Body of pancreas (tissue), 4 donors: ENCODE measurements at places on chromosomes 6 and 20. TPM values are rescaled to one million over a fixed set of nuclear protein-coding genes. Genes with fewer than 3 reads are reported as not detected.

DNA sequence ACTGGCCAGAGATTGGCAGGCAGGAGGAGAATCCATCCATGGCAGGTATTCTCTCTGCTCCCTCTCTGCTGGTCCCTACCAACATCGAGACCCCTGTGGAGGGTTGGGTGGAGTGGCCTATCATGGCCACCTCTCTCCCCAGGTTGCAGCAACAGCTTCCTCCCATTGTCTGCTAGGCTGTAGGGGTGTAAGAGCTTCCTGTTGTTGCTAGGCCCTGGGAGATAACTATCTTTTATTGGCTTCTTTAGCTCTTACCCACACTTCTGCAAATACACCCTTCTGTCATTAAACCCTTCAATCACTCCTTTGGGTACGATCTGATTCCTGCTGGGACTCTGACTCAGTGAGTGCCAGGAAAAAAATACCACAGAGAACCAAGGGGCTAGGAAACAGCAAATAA lies 66.6 kb upstream of the FAM184A start:
- no peaks in the 10 kb centered on the region for H3K27me3 ChIP-seq
- no peak overlapping the region for H3K27ac ChIP-seq
- H3K36me3 ChIP-seq, result no peaks in the 10 kb centered on the region
- no peak overlapping the region for H3K4me3 ChIP-seq
- DNase-seq, result no peak
- peaks cover 15% of the 10 kb centered on the region for H3K4me1 ChIP-seq

DNA sequence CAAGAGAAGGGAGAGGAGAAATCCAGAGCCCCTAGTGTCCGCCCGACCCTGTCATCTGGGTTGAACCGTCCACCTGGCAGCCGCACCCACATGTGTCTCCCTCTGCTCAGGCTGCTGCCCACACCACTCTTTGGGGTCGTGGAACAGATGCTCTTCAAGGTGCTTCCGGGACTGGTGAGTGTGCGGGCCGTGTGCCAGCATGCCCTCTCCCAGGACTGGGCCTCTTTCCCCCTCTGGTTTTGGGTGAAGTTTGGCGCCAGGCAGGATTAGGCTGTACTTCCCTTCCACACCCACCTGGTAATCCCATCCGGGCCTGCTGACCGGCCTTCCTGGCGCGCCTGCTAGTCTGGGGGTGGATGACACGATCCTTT lies 7.9 kb downstream of the BPIFB3 start:
- no peak overlapping the region for H3K27ac ChIP-seq
- H3K36me3 ChIP-seq, result no peaks in the 10 kb centered on the region
- no peak overlapping the region for H3K4me3 ChIP-seq
- DNase-seq, result no peak
- H3K27me3 ChIP-seq, result no peaks in the 10 kb centered on the region
- H3K4me1 ChIP-seq, result no peaks in the 10 kb centered on the region

- H3K4me3 ChIP-seq, result no peak overlapping the region
- H3K27me3 ChIP-seq, result no peaks in the 10 kb centered on the region
- no peak for DNase-seq
These were observed 7.6 kb upstream of the TP53RK start for GRCh38 chr20:46696791-46697279.

DNA sequence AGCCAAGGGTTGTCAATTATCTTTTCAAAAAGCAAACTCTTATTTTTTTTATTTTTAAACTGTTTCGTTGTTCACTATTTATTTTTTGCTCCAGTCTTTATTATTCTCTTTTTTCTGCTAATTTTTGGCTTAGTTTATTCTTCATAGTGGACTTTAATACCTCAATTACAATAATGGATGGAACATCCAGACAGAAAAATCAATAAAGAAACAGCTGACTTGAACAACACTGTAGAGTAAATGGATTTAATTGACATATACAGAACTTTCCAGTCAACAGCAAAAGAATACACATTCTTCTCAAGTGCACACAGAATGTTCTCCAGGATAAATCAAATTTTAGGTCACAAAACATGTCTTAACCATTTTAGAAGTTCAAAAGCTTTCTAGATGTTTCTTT lies 111.5 kb downstream of the MEI4 start:
- DNase-seq, result no peak
- H3K36me3 ChIP-seq, result no peaks in the 10 kb centered on the region
- H3K27me3 ChIP-seq, result no peaks in the 10 kb centered on the region
- no peak overlapping the region for H3K27ac ChIP-seq
- H3K4me1 ChIP-seq, result no peaks in the 10 kb centered on the region

DNA sequence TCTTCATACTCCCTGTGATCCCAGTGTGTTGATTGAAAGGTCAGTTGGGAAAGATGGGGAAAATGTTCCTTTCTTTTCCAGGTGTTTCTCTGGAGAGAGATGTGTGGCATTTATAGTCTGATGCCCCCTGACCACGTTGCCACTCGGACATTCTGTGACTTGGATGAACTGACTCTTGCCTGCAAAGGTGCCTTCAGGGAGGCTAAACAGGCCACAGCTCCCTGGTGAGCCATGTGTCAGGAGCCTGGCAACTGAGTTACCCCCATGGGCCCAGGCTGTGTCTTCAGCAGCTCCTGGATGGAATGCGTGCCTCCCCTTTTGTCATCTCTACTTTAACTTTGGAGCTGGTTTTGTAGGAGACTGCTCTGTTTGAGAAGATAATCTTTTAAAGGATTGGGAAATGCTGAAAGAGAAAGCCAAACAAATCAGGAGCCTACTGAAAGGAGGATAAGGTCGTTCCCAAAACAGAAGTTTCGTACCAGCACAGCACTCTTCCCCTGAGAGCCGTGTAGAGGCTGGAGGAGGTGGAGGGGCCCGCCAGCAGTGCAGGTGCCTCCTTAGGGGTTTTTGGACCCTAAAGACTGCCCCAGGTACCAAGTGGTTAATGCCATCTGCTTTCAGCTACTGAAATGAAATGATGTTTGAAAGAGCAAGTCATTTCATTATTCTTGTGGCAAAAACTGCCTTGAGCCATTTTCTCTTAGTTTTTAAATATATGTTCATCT lies 322.8 kb downstream of the ZFAND3 start:
- no peak for DNase-seq
- H3K36me3 ChIP-seq, result no peaks in the 10 kb centered on the region
- no peaks in the 10 kb centered on the region for H3K27me3 ChIP-seq
- H3K4me3 ChIP-seq, result no peak overlapping the region

DNA sequence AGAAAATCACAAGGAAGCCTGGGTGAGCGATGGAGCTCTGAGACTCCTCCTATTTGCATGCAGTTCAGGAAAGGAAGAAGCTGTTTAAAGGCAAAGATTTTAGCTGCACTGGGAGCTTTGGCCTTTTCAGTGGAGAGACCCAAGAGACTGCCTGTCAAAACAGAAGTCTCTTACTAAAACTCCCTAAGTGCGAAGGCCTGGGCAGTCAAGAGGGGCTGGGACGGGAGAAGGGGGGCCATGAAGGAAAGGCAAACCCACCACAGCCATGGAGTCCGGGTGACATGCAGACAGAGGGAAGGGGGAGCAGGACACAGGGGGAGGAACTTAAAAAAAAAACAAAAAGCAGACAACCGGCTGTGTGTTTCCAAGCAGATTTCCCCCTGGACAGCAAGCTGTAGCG lies 537.6 kb upstream of the NOX3 start:
- no peak for DNase-seq
- no peak overlapping the region for H3K27ac ChIP-seq
- H3K4me1 ChIP-seq, result no peaks in the 10 kb centered on the region
- no peak overlapping the region for H3K4me3 ChIP-seq

DNA sequence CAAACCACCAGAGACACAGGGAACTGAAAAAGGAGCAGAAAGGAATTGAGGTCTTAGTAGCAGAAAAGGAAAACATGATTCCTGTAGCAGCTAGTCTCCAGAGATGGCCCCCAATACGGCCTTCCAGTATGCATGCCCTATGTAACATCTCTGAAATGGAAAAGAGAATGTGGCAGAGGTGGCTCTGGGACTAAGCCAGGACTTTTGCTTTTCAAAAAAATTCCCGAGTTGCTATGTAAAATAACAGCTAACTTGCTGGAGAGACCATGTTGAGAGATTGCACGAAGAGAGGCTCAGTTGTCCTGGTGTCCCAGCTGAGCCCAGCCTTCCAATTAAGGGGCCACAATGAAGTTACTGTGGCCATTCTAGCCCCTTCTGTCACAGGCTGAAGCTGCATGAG lies 27.7 kb downstream of the IL20RA start:
- H3K27ac ChIP-seq, result peak overlapping the region; percentile 35
- H3K4me1 ChIP-seq, result peaks cover 14% of the 10 kb centered on the region
- H3K36me3 ChIP-seq, result no peaks in the 10 kb centered on the region
- peaks cover 4% of the 10 kb centered on the region for H3K27me3 ChIP-seq
- no peak overlapping the region for H3K4me3 ChIP-seq

Gene SLC24A3
- total RNA-seq, result 1.0 TPM

Gene ZSCAN23
- 8.3 TPM for total RNA-seq

Gene MAFB
- total RNA-seq, result 22.1 TPM
